ENCODE measurements at places on chromosomes 12 and 14.
A peak's percentile ranks its signal among the peaks of the same experiment; 100 is the strongest.

DNA sequence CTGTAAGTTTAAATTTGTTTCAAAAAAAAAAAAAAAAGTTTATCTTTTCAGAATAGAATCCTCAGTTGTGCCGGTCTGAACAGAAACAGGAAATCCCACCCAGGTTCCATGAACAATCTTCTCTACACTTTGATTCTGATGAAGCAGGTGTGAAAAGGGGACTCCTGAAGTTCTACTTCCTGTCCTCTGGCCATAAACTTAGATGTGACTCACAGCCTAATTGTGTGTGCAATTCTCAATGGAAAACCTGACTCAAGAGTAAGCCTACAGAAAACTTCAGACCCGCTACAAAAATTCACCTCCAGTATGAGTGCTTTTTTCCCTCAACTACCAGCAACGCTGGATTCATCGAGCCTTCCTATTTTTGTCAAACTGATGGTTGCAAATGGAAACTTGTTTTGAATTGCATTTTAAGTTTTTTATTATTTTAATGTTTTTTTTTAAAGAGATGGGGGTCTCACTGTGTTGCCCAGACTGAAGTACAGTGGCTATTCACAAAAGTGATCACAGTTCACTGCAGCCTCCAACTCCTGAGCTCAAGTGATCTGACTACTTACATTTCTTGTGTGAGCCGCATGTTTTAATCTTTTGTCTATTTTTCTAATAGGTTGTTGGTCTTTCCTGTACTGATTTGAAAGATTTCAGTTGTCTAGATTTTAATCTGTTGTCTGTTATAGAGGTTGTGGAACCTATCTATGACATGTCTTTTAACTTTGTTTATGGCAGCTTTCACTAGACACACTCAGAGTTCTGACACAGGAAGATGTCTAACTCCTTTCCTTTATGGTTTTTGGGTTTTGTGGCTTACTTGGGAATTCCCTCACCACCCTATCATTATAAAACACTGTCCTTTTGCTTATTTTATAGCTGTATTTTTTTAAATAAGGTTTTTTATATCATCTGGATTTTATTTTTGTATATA, 37.6 kb downstream of the ATG14 start:
- no peak for DNase-seq

DNA sequence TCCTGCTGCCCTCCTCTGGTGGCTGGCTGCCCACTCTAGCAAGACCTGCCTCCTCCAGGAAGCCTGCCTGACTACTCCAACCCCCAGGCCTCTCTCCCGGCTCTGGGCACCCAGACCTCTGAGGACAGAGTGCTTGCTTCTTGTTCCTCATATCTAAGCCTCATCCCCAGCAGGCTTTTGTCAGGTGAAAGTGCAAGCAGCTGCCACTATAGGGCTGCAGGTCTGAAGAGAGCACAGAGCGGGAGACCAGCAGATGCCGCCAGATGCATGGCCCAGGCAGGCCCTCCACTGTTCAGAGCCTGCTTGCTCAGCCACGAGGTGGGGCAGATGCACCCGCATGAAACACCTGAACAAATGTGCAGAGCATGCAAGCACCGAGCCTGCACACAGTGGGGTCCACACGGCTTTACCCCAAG, 73.0 kb downstream of the SERPINA3 start:
- DNase-seq = no peak

- DNase-seq = no peak
Measured at GRCh38 chr12:52876372-52876771, 27.6 kb upstream of the KRT78 start.

GRCh38 chr12:71070416-71071128, 87.2 kb downstream of the TSPAN8 start:
- DNase-seq = no peak

GRCh38 chr12:46389031-46389616, 16.6 kb upstream of the SLC38A2 start:
- DNase-seq = no peak

DNA sequence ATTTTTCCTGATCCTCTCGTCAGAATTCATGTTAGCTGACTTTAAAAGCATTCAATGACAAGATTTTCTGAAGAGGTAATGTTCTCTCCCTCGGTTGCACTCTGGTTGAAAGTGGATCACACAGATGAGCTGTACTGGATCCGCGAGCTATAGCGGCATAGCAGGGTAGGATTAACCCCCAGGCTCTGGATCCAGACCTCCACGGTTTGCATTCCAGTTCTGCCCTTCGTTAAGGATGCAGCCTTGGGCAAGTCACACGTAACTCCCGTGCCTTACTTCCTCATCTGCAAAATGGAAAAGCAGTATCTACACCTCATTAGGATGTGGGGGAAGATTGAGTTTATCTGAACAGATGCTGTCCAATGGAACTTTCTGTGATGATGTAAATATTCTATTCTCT, 13.8 kb downstream of the CCDC92 start:
- DNase-seq = no peak

DNA sequence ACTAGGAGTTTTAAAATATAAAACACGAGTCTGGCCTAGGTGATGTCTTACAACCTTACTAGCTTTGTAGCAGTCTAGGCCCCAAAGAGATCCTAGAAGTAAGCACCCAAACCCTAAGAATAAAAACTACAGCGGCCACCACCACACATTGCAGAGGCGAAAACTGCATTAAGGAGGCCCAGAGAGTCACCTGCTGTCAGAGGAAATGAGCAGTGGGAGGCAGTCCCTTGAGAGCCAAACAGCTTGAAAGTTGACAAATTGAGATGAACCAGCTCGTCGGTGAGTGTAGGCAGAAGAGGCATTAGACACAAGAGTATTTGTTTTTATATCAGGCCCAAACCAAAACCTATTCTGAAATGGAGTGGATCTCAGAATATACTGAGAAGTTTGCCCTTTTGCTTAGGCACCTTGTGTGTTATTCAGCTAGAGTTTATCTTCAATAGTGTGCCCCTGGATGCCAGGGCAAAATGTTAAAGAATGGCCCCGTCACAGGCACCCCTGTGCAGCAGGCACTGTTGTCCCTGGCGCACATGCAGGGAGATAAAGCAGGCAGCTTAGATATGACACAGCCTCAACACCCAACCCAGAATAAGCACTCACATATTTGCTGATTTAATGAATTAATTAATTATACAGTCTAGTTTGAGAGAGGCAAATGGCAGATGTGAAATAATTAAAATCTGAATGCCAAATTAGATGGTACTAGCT, 56.7 kb downstream of the TTC7B start:
- no peak for DNase-seq

DNA sequence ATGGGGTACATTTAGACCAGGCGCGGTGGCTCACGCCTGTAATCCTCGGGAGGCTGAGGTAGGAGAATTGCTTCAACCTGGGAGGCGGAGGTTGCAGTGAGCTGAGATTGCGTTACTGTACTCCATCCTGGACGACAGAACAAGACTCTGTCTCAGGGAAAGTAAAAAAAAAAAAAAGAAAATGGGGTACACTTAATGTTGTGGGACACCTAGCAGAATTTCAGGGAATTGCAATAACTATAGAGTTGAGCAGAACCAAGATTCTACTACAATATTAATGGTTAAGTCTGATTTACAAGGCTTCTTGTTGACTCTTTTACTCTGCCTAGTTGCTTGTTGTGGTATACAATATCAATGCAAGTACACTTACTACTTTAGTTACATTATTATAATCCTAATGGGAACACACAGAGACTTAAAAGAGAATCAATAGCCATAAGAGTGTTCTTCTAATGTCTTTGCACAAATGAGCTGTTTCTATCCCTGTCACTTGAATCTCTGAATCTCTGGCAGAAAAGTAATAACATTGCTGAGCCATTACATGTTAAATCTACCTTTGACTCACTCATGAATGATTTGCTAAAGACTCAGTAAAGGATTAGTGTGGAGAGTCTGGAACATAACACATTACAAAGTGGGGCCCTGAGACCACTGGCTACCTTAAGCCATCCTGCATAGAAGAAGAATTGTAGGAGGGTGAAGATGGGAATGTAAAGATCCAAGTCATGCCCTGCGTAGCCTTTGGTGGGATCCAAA, 22.7 kb downstream of the BEST3 start:
- DNase-seq = no peak

- peak; percentile 41 for DNase-seq
Measured at GRCh38 chr12:62724947-62725451, 210.0 kb downstream of the PPM1H start.

DNA sequence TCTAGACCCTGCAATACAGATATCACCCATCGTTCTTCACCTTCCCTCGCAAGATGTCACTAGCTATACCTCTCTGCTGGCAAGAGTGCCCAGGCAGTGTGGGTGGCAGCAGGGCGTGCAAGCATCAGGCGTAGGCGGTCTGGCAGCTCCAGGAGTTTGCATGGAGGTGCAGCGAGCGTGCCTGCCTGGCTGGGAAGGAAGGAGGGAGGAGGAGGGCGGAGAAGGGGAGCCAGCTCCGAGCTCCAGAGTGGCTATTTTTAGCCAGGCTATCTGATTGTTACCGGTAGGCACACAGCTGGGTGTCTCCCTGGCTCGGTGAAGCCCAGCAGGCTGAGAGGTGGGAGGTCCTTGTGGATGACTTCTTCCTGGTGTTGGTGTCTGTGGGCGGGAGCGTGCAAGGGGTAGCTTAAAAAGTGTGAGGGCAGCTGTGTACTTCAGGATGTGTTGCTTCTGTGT, 6.2 kb downstream of the FOXJ2 start:
- no peak for DNase-seq

DNA sequence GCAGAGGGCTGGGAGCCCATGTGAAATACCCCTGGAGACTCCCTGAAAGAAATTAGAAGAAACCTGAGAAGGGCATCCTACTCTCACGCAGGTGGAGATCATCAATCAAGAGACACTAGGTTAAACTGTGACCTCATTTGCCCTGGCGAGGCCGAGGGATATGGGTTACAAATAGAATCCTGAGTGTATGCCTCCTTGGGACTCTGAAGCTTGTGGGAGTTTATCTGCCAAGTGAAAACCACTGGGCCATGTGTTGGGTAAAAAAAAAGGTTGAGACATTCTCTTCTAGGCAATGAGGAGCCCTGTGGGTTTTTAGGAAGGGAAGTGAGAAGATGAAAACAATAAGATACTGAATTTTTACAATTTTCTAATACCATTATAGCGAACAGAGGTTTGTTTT, 160.7 kb upstream of the ARID2 start:
- DNase-seq = peak; percentile 92

- no peak for DNase-seq
Measured at GRCh38 chr14:80387563-80387981, 176.3 kb upstream of the DIO2 start.

- DNase-seq = no peak
Measured at GRCh38 chr12:70744178-70744577, 106.9 kb upstream of the PTPRB start.

DNA sequence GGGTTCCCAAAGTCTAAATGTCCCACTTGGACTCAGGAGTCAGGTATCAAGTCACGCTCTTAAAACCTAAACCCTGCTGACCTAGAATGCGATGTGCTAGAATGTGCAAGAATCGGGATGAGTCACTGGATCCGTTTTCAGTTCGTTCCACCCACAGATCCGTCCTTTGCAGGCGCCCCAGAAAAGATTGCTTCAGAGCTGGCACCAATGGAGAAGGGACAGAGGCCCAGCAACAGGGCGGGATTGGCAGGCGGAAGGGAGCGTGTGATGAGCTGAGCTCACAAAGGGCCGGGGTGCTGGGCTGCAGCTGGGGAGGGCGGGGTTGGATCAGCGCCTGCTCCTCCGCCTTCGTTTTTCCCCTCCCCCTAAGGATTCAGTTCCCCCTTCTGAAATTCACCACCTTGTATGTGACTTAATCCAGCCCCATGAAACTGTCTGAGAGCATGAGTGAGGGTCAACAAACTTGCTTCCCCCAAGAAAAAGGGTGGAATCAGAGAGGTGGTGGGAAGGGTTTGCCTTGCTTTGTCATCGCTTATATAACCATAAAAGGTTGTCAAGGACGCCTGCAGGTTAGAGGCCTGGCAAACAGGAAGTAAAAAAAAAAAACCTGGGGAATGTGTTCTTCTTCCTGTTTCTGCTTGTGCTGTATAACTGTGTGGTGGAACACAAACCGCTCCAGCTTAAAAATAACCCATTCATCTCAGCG, 2.8 kb upstream of the UBC start:
- no peak for DNase-seq
